ENCODE measurements at places on chromosomes 11 and 22.

DNA sequence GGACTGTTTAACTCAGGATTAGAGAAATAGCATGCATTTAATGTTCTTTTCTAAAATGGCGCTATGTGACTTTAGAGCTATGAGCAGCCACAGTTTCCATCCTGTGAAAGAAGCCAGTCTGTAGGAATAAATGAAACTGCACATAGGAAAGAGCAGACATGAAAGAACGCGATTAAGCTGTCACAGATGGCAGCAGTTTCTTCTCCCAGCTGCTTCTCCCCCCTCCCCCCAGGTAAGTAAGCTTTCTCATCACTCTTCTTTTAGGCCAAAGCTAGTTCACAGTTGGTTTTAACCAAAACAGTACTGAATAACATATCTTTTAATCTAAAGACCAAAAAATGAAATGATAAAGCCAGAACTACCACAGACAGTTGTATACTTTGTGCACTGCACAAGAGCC lies 266.4 kb downstream of the KCNA4 start:
- DNase-seq: no peak

DNA sequence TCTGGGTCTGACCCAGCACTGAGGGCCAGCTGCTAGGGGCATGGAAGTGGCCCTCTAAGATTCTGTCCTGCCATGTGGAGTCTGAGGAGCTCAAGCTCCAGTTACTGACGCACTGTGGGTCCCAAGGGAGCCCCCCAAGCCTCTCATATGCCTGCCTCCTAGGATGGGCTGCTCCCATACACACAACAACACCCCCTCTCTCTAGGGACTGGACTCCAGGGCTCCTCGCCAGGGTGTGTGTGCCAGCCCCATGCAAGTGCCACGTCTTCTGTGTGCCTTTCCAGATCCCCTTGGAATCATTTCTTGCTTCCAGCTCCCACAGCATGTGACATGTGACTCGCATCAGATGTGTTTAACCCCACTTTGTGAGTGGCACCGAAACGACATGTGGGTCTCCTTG lies 234.5 kb downstream of the CEP164 start:
- DNase-seq: no peak

DNA sequence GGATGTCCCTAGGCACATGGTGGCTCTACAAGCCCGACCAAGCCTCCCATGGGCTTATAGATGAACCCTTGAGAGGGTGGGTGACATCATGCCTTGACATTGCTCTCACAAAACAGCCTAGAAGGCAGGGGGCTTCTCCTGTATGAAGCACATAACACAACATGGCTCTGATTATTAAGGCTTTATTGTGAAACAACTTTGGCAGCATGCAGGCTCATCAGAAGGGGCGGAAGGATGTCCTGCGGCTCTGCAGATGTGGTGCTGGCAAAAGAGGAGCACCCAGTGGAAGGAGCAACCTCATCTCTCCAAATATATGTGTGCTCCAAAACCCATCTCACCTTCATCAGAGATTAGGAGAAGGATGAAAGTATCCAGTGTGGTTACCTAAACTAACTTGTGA lies 100.4 kb downstream of the MPPED2 start:
- no peak for DNase-seq

- no peak for DNase-seq
These were observed 14.5 kb downstream of the OVOL1 start for GRCh38 chr11:65801153-65801987.

GRCh38 chr11:118497831-118498230 lies 29.4 kb upstream of the TTC36 start:
- DNase-seq: no peak

- DNase-seq: peak; percentile 55
These were observed 543.4 kb downstream of the BUD13 start for GRCh38 chr11:116229236-116229970.

DNA sequence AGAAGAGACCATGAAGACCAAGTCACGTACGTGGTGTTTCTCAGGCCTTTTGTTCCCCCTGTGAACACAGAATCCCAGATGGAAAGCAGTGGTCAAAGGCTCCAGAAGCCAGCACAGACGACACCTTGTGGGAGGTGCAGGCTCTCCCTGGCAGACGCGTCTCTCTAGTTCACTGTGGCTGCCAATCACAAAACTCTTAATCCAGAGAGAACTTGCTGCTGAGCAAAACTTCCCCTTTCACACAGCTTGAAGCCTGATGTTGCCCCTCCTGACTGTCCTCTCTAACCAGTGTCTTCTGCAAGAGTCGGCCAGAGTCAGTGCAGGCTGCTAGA lies 67.1 kb downstream of the PIWIL3 start:
- no peak for DNase-seq

- no peak for DNase-seq
These were observed 19.8 kb upstream of the PRAME start for GRCh38 chr22:22578702-22579424.

DNA sequence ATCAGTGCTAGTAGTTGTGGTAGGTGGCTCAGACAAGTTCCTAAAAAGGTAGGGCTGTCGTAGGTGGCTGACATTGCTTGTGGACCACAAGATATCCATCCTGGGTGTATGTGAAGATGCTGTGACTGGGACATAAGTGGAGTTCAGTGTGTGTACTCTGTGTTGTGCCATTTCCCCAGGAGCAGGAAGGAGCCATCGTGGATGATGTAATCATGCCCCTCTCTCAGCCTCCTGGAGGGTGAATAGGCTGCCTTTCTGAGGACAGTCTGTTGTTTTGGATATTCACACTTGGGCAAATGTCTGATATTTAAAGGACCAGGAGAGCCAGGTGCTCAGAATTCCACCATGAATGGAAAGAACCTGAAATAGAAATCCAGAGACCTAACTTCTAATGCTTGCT lies 2.7 kb downstream of the HEPHL1 start:
- DNase-seq: no peak

- no peak for DNase-seq
These were observed 151.6 kb upstream of the MTMR2 start for GRCh38 chr11:96075532-96075959.

DNA sequence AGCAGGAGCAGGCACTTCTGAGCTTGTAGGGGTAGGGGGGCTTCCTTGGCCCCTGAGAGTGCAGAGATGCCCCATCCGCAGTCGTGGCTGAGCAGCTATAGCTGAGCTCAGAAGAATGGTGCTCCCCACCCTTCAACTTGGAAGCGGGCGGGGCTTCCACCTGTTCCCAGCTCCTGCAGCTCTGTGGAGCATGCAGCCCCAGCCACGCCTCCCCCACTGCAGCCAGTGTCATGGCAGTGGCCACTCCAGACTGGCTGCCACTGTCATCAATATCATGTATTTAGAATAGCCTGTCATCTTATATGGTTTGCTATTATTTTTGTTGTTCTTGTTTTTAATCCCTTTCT lies 213.1 kb downstream of the LRRC4C start:
- DNase-seq: no peak

- no peak for DNase-seq
These were observed 21.3 kb downstream of the TRMU start for GRCh38 chr22:46356496-46357480.

GRCh38 chr22:19886605-19887255 lies 32.1 kb upstream of the GNB1L start:
- no peak for DNase-seq

DNA sequence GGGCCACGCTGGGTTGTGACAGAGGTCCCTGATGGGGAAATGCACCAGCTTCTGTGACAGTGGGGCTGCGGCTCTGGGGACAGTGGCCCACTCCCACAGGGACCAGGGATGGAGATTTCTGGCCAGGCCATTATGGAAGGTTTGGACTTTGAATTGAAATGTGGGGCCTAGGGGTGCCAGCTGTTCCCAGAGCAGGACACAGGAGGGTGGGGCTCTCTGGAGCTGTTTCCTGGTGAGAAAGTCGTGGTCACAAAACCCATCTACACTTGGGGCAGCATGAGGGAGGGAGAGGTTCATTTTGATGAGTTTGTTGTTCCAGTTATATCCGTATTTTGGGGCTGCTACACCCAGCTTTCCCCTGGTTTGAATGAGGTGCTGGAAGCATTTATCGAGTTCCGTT lies 52.2 kb downstream of the LRP5 start:
- DNase-seq: no peak

GRCh38 chr11:5521540-5521939 lies 5.0 kb upstream of the UBQLNL start:
- DNase-seq: no peak

GRCh38 chr11:22194907-22195306 lies 2.0 kb downstream of the ANO5 start:
- DNase-seq: peak; percentile 16

- DNase-seq: no peak
These were observed 37.5 kb downstream of the CD6 start for GRCh38 chr11:61008971-61009370.

DNA sequence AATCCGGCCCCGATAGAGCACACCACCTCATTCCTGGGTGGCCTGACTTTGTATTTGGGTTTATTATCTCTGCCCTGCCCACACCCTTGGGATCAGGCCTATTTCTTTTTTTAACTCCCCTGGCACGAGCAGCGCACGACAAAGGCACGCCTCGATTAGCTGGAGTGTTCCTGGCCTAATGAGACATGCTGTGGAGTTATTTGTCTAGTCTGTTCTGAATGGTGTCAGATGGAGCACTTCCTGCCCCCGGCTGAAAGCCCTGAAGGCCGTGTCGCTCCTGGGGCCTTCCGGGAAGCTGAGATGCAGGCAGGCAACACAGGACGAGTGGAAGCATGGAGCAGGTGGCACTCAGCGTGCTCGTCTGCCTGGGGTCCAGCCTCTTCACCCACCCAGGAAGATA lies 47.1 kb downstream of the LARGE1 start:
- DNase-seq: no peak

GRCh38 chr11:125454047-125454446 lies 42.0 kb downstream of the FEZ1 start:
- DNase-seq: no peak

DNA sequence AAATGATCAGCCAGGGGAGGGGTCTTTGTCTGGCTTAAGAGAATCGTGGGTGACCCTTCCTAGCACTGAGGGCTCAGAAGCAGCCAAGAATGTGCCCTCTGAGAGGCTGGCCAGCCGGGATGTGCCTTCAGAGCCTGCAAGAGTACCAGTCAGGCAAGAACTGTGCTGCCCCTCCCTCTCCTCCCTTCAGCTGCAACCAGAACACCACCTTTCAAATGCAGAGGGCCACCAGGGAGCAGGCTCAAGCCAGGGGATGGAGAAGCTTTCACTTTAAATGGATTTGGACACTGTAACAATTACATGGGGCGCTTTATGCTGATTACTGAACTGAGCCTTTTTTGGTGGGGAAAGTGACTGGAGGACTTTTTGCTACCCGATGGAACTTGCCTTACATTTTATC lies 44.9 kb upstream of the TENM4 start:
- DNase-seq: no peak

DNA sequence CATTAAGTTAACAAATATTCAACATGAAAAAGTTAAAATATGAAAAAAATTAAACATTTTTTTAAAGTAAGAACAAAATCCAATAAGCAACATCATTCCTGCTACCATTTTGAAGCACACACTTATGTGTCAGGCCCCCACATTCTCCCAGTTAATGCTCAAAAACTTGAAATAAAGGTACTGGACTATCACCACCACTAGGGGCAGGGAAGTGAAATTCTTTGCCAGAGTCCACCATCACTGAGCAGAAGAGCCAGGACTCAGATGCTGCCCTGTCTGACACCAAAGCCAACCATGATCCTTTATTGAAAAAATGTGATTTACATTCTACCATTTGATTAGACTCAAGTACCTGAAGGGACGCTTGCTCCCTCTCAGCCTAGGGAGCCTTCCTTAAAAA lies 39.1 kb downstream of the PITPNB start:
- no peak for DNase-seq

GRCh38 chr11:79940165-79940564 lies 499.3 kb upstream of the TENM4 start:
- DNase-seq: no peak

GRCh38 chr11:65446446-65447277 lies 24.1 kb downstream of the NEAT1 start:
- no peak for DNase-seq

GRCh38 chr22:17851759-17852158 lies 77.5 kb upstream of the BID start:
- no peak for DNase-seq

GRCh38 chr11:85801527-85801926 lies 9.4 kb downstream of the SYTL2 start:
- no peak for DNase-seq

- no peak for DNase-seq
These were observed 630.4 kb upstream of the CCDC179 start for GRCh38 chr11:23490557-23491235.

DNA sequence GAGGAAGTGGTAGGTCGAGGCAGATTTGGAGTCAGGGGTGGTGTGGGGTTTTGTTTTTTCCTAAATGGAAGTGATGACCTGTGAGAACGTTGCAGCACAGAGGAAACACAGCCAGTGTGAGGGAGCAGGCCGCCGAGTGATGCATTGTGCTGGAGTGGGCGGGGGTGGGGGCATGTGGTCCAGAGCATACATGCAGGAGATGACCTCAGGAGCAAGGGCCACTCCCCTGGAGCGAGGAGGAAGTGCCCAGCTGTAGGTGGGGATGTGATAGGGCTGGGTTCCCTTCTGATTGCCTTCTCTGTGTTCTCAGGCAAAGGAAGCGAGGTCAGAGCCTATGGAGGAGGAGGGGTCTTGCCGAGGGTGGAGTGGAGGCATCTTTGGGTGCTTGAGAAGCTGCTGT lies 81.4 kb downstream of the PPP6R3 start:
- no peak for DNase-seq

GRCh38 chr11:129695571-129696308 lies 119.9 kb upstream of the TMEM45B start:
- DNase-seq: peak; percentile 27

All from NCI-H2081 (cell line).